ENCODE measurements at places on chromosomes 6 and 20.

- DNase-seq: peak; percentile 43
These were observed 49.7 kb downstream of the NOL4L start for GRCh38 chr20:32535316-32535952.

DNA sequence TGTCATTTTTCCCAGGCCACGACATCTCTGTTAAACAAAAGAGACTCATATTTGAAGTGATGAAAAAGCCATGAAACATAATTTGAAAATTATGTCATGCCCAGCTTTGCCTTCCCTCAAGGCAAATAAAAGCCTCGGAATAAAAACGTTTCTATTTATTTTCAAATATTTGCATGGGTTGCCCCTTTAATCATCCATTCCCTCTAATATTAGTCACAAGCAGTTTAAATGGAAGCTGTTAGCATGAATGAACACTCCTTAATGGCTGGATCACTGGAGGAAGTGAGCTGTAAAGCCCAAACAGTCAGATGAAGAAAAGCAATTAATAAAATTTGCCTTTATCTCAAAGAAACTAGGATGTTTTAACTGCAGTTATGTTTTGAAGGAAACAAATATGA is 69.3 kb upstream of the STMND1 start:
- DNase-seq: no peak

- peak; percentile 50 for DNase-seq
These were observed 8.9 kb downstream of the EHMT2 start for GRCh38 chr6:31888276-31889258.

- DNase-seq: no peak
These were observed 188.2 kb downstream of the ZFP64 start for GRCh38 chr20:52003415-52003814.

DNA sequence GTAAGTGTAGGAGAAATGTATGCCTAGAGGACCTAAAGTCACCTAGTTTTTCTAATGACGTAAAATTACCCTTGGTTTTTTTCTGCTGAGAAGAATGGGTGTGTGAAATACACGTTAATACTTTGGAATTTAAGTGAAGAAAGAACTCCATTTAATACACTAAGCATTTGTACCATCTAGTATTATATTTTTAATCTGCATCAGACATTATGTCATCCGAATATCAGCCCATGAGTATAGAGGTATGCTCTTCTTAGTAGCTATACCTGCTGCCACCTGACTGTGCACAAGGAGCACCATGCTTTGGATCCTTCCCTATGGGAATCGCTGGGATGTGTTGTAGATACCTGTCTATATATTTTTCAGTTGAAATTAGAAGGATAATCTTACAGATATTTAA is 106.4 kb downstream of the QKI start:
- DNase-seq: no peak

DNA sequence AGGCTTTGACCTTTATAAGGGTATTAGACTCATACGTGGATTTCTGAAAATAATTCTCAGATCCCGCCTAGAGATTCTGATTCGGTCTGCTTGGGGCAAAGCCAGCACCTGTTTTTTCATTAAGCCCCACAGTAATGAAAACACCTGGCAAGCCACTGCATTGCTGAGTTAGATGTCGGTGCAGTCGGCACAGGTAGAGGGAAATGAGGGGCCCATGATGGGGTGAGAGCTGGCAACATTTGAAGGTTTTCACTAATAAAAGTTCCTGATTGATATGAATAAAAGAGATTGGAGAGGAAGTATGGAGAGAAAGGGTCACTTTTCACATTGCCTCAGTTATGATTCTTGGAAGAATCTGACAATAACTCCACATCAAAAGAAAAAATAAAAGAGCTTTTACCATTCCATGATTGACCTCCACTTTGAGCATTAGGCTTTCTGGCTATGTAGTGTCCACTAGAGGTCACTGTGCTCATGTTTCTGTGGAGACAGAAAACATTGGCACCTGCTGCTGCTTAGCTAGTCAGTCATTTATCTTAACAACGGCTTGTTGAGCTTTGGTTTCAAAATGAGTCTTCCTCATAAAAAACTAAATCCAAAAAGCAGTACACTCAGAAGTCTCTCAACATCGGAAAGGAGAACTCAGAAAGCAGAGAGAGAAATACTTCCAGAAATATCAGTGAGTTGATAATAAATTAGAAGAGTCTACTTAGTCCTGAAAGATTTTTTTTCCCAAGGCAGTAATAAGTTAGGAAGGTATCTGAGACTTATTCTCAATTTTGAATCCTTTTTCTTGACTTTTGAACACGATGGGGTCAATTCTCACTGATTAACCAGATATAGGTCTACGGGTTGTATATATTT is 53.3 kb upstream of the KLHL31 start:
- DNase-seq: peak; percentile 93

DNA sequence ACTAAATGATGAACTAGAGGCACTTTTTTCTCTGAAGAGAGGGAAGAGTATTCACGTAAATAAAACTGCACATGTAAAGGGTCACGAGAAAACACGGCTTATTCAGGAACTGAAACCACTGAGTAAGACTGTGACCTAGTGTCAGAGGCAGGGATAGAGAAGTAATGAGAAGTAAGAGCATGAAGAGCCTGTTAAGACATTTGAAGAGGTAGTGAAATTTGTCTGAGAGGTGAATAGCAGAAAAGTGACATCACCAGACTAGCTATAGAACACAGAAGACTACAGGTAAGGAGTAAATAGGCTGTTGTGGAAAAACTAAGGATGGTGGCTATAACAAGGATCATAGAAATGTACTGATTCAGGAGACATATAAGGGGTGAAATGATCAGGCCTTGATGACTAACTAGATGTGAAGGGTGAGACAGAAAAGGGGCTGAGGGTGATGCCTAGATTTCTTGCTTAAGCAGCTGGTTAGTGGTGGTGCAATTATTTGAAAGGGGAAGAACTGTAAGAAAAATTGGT is 76.8 kb downstream of the REV3L start:
- DNase-seq: no peak

DNA sequence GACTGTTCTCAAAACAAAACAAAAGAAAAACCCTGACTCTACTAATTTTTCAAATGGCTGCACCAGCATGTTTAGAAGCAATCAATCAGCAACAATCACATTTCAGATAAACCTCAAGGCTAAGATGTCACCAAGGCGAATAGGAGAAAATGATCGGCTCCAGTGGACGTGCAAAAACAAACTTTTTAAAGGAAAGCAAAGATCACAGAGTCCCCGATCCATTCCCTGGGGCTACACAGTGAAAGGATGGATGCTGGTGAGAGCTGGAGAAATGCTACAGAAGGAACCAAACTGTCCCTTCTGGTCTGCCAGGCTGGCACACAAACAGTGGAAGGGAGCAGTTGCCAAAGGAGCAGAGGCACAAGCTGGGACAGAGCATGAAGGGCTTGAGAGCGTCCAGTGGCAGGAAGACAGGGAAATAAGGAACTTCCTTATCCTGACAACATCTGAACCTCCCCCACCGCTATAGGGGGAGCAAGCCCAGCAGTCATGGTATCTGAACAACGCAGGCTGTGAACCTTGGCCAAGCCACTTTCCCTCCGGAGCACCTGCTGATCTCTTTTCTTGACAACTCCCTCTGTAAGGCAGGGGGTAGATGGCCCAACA is 73.7 kb upstream of the HIVEP1 start:
- DNase-seq: no peak

GRCh38 chr6:66189915-66190314 is 482.9 kb upstream of the EYS start:
- DNase-seq: peak; percentile 28

DNA sequence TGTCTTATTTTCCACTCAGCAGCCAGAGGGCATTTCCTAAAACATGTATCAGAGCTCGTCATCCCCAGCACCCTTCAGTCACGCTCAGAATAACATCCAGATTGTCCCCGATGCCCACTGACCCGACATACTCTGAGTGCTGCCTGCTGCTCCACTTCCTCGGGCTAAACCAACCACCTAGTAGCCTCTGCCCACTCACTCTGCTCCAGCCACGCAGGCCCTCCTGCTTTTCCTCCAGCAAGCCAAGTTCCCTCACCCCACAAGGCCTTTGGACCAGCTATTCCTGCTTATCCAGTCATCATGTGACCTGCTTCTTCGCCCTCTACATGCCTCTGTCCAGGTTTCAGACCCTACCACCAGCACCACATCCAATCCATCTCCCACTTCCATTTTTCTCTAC is 454.2 kb downstream of the CD83 start:
- DNase-seq: no peak

DNA sequence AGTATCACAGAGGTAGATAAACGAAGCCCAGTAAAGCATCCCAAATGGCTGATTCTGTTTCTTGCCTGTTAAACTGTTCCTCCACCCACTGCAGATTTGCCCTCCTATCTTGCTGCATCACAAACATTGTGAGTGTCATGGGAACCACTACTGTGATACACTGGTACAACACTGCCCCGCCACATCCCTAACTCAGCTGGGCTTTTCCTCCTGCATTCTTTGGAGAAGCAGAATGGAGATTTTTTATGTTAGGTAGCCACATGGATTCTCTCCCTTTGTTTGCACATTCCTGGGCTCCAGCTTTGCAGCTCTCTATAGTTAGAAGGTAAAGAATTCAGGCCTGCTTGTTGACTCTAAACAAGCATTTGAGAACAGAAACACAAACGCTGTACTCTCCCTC is 234.1 kb downstream of the TMEM242 start:
- peak; percentile 71 for DNase-seq

DNA sequence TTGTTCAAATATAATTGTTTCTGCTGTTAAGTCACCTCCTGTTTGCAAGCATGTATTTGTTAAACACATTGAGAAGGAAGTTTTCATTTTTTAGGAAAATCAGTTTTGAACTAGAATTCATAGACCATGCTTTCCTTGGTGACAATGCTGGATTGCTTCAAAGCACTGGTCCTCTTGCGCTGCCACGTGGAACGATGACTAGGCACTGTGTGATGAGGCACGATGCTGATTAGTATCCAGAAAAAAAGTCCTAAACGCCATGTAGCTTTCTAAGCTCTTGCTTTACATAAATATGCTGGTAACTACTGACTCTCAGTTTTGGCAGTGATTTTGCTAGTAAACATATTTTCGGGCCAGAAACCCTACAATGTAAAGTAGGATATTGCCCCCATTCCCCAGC is 11.1 kb upstream of the EXOC2 start:
- DNase-seq: no peak
